ENCODE measurements at places on chromosomes 2 and 18.

- DNase-seq: no peak
Observed at GRCh38 chr2:176935543-176936102, 277.0 kb upstream of the HNRNPA3 start.

DNA sequence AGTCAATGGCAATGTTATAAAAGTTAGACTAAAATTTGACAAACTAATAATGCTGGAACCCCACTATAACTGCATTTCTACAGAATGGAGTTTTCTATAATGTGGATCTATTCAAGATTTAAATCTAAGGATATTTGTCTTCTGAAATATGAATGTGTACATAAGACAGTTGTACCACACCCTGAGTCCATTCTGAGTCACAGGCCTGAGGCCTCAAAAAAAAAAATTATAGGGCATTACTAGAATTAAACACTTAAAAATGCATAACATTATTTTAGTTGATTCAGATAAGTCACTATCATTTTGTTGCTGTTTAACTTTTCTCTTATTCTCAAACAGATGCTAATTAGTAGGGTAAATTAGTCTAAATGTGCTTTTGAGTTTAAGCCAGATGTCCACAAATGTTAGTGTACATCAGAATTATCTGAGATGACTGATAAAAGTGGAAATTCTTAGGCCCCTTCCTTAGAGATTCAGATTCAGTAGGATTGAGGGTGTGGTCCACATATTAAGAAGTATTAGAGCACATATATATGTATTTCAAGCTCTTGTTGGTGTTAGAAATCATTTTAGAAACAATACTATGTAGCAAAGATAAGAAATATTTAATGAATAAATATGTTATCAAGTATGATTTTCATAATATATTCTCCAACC is 42.4 kb upstream of the COL5A2 start:
- no peak for DNase-seq

DNA sequence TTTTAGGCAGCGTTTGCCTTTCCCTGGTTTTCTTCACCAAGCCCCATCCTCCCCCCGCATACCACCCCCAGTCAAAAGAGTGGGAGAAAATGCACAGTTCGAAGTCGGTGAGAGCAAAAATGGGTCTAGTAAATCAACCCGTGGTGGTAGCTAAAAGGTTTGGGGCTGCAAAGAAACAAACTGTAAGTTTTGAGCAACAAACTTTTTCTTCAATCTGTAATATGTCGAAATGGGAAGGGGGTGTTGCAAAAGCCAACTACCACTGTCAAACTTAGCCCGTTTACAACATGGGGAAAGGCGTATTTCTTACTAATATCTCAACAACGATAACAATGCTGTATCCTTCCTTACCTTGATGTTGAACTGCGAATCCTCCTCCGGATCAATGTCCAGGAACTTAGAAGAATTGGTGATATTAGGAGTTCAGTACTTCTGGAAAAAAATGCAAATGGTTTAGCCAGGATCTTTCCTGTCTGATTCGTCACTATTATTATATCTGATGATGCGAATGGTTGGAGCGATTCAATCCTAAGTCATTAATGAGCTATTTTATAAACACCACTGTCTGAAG is 2.4 kb upstream of the SATB2 start:
- no peak for DNase-seq

GRCh38 chr2:237319887-237320286 is 94.1 kb downstream of the COL6A3 start:
- DNase-seq: no peak

DNA sequence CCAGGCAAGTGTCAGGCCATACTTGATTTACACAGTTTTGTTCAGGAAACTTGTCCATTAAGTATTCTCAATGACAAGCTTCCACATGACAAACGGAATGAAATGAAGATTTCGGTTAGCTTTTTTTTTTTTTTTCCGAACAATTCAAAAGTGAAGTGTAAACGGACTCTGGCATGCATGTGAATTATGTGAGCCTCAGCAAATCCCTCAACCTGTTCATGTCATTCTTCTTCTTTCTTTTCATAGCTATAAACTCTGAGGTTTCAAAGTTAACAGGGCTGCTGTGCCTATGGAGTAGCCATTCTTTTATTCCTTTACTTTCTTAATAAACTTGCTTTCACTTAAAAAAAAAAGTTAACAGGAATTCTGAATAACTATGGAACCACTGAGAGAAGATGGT is 110.3 kb downstream of the NOL10 start:
- no peak for DNase-seq

GRCh38 chr2:98825020-98825350 is 94.1 kb upstream of the MGAT4A start:
- no peak for DNase-seq

- peak; percentile 65 for DNase-seq
Observed at GRCh38 chr2:45009303-45009927, at the start of gene SIX2. Gene SIX2, minus strand, starts transcription at chr2:45009452. Its CDS starts 342 bp downstream, at chr2:45009110.

DNA sequence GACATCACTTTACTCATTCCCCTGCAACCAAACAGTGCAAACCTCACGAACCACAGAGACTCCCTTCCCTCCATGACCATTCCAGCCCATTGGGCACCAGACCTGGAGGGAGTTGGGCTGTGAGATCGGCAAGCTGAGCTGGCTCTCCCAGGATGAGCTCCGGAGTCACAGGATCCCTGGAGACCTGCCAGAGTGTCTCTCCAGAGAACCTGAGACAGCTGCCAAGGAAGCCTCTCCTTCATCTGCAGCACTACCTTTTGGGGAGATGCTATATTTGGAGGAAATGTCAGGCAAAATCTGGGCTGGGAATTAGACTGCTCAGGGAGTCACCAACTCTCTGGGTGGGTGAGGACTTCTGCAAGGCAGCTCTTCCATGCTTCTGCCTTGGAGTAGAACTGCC is 417.4 kb downstream of the TNS1 start:
- no peak for DNase-seq

DNA sequence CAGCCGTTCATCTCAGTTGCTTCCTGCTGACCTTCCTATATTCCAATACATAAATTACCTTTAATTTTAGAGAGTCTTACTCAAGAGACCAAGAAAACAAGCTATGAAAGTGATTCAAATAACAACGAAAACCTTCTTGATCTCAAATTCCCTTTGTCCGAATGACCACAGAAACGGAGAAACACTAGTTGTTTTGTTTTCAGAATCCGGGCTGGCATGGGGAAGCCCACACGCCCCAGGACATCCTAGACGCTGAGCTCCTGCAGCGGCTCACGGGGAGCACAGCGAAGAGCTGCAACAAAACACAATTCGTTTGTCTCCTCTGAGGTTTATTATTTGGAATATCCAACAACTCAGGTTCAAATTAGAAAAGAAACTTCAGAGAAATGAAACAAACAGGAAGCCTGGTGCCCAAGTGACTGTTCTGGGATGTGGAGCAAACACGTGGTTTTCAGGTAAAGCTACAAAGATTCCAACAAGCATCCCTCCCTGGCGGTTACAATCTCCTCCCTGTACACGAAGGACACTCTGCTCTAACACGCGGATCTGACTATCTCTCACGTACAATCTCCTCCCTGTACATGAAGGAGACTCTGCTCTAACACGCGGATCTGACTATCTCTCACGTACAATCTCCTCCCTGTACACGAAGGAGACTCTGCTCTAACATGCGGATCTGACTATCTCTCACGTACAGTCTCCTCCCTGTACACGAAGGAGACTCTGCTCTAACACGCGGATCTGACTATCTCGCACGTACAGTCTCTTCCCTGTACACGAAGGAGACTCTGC is 237.5 kb downstream of the TWIST2 start:
- no peak for DNase-seq

GRCh38 chr2:98940102-98940501 is 4.1 kb upstream of the CRACDL start:
- no peak for DNase-seq

DNA sequence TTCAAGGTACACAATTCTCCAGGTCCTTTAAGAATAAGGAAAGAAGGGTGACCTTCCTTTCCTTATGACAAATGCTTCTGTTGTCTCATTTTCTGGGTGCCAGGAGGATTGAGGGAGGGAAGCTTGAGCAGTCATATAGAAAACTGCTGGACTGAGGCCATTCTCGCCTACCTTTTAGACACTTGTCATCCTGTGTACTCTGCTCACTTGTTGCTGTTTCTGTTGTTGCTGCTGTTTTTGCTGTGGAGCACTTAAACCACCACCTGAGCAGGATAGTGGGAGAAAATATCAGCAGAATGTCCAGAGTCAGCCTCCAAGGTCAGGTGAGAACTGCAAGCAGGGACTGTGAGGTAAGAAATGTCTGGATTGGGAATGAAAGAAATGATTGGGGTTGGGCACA is 2.8 kb downstream of the DNAJC5G start:
- no peak for DNase-seq

DNA sequence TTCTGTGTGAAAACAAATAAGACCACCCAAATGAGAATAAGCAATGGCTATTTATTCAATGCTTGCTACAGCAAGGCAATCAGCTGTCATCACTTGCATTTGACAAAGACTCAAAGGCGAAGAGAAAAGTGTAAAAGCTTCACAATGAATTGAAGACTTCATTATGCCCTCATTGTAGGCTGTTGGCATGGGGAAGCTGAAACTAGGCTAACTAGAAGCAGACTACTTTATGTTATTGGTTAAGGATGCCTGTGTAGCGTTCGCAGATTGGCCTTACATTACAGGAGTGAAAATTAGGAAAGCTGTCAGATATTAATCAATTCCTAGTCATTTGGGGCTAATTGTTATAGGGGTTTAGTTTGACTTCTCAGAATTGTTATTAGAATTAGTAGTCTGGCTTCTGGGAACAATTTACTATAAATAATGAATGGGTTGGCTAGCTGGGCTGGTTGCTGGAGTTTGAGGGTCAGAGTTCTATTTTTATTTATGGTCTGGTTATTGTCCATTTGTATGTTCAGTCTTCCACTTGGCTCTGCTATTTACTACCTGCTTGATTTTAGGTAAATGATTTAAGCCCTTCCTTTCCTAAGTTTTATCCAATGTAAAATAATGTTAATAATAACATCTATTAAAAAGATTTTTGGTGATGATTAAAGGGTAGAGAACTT is 437.2 kb upstream of the SYT4 start:
- DNase-seq: no peak

DNA sequence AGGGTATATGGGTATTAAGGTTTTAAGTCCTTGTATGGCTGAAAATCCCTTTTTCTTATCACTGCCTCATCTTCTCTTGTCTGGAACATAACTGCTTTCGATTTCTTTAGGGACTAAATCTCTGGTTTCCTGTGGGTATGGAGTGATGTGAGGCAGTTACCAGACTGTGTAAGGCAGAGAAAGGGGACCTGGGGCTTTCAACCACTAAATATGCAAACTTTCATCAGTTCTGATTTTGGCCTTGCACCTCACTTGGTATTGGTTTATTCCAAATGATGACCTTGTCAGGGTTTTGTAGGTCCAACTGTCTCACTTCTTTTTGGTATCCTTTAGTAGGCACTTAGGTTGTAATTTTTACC is 9.3 kb downstream of the MAP4K4 start:
- no peak for DNase-seq

DNA sequence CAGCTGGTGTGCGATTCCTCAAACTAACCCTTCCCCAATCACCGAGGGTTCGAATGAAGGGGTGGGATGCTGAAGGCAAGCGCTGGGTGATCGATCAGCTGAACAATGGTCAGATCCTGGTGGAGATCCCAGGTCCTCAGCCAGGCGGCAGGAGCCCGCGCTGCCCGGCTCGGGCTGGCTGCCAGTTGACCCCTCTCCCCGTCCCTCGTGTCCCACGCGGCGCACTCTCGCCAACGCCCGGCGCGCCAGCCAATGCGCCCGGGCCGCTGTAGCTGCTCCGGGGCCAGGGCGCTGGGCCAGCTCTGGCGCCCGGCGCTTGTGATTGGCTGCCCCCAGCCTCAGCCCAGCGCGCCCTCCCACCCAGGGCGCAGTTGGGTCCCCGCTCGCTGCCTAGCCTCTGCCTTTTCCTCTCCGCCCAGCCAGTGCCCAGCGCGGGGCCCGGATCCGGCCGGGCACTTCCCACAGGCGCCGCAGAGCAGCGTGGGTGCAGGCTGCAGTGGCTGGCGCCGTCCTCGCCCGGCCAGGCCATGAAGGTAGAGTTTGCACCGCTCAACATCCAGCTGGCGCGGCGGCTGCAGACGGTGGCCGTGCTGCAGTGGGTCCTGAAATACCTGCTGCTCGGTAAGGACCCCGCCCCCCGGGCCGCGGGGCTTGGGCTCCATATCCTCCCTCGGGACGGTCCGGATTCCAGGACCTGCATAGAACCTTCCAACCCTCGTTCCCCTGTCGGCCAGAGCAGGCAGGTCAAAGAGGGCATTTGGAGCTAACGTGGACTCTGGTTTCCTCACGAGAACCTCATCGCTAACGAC is at the start of gene MOGAT1:
MOGAT1 (plus strand) TSS at position 400 of the 809 bp plus-strand sequence; CDS start at position 528, 128 bp downstream.
- DNase-seq: no peak

- DNase-seq: no peak
Observed at GRCh38 chr18:8779251-8779650, 73.9 kb downstream of the MTCL1 start.

- DNase-seq: no peak
Observed at GRCh38 chr18:78271790-78272189, 707.8 kb upstream of the SALL3 start.
